Thyroid gland (tissue), 4 donors: ENCODE measurements at places on chromosomes 2 and 18. TPM values are rescaled to one million over a fixed set of nuclear protein-coding genes. Genes with fewer than 3 reads are reported as not detected.

DNA sequence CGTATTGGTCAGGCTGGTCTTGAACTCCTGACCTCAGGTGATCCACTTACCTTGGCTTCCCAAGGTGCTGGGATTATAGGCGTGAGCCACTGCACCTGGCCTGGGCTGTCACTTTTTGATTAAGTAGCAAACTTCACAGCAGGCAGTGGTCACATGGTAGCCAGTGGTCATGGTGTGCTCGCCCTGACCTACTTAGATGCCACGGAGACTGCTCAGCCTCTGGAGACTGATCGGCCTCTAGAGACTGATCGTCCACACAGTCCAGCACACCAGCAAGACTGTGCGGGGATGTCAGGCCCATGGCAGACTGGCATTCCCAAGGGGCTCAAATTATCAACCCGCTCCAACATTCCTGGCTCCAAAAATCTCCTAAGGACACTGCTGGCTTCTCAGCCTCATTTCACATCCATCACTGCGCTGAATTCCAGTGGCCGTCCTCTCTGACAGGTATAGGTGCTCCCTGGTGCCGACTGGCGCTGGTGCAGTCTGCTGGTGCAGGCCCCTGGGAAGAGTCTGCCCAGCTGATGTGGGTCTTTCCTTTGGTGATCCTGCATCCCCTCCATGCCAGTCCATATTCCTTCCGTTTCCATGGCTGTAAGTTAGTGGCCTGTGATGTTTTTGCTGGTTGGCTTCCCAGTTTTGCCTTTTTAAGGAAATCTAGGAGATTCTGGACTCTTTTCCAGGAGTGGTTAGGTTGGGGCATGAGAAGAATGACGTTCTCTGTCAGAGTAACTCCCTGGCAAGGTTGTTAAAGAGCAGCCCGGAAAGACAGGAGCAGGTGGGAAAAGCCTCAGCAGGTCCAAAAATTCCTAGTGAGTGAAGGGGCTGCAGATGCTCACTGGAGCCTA, 374.5 kb upstream of the HS6ST1 start:
- no peak for DNase-seq

STAT1 gene
- total RNA-seq = 65.8 TPM

DNA sequence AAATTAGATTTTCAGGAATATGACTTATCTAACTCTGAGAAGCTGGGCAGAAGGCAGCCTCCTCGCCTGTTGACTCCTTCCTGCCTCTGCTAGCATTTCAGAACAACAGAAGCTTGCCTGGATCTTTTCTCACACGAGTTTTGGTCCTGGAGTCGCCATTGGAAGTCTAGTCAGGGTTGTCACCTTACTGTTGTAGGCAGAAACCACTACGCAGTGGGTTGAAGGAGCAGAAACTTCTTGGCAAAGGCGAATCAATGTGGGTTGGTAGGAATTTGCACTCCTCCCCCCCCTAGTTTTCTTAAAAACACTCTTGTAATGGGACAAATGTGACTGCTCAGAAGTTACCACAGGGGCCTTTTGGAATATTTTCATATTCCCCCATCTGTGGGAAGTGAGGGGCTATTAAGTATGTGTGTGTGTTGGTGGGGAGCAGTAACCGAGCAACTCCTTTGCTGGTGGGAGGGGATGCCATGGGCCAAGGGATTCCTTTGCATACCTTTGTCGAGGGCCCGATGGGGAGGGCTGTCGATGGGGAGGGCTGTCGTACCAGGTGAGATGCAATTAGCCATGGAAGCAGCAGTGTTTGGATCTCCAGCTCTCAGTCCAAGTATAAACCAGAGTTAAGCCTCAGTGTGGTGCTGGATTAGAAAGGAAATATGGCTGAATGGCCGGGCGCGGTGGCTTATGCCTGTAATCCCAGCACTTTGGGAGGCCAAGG, 117.4 kb downstream of the FMNL2 start:
- DNase-seq = peak; percentile 33

EXOC6B gene
- total RNA-seq = 22.6 TPM

DNA sequence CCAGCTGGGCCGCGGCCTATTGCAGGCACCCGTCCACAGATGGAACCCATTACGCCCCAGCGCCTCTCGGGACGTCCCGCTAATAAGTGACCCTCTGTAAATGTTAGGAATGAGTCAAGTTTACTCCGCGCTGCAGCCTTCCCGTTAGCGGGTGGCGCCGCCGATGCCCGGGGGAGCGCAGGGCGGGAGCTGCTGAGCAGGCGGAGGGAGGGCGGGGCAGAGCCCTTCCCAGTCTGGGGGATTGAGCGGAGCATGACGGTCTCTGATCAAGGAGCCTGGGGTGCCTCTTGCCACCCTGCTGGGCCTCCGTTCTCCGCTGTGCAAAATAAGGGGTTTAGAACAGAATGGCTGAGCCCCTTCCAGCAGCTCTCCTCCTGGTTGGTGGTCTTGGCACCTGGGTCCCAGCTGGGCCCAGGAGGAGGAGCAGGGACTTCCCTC, 10.5 kb downstream of the CROCC2 start:
- DNase-seq = peak; percentile 44

DNA sequence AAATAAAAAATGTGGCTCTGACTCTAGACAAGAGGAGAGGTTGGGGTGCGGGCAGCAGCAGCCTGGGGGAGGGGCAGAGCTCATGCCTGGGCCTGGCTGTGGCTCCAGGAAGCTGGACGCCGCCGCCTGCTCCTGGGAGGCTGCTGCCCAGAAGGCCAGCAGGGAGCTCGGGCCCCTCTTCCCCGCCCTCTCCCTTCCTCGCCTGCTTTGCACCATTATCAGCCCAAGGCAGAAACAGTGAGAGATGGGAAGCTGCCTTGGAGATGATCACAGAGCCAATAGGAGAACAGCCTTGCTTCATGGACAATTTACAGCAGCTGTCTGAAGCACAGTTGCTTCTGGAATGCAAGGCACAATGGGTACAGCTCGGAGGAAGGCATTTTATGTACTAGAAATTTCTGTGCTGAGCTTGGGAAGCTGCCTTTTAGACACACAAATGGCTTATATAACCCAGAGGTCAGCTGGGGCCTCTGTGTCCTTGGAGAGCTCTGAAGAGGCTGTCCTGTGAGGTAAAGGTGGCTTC, 55.3 kb upstream of the AFF3 start:
- DNase-seq = peak; percentile 88

DUSP11 gene
- total RNA-seq = 22.2 TPM
